ENCODE measurements at places on chromosomes 16 and 17.

DNA sequence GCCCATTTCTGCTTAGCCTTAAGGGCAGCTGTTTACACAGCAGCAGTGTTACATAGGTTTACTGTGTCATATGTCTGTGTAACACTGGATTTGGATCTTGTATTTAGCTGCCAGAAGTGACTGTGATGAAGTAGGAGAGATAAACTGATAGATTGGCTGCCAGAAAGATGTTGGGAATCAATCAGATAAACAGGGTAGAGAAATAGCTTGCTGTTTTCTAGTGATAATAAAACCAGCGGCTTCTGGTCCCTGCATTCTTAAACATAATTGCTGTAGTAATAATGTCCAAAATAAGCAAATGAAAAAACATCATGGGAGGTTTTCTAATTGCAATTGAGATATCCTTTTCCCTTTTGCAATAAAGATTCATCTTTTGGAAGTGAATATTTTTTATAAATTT lies 68.7 kb downstream of the AATF start:
- DNase-seq, result no peak

DNA sequence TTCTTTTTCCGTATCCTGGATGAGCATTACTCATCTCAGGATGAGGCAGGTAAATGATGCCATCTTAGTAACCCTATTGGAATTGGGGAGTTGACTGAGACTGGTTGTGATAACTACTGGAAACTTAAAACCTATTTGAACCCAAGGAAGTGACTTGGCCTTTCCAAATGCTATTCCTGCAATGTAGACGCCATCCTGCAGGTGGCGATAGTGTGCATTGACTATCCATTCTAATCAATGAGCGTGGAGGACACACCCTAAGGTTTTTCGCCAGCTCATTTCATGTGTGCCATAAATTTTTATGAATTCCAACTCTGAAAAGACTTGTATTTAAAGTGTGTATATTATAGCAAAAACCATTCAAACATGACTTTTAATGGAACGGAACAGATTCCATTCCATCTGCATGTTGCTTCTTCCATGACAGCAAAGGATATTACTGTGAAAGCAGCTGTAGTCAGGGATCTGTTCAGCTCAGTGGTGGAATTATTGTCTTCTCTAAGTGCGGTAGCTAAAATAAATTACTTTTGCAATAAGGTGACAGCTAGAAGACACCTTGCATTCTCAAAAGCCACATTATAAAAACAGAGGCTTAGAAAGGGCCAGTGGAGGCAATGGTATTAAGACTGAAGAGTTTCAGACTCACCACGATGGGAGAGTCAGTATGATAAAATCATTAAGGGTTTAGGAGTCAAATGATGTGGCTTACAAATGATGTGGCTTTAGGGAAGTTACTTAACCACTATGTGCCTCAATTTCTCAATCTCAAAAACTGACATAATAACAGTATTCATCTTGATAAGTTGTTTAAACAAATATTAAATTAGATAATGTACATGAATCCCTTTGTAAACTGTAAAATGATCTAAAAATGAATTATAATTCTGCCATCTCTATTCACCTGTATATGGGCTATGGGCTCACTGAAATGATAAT lies 55.5 kb downstream of the SYT17 start:
- no peak for DNase-seq

DNA sequence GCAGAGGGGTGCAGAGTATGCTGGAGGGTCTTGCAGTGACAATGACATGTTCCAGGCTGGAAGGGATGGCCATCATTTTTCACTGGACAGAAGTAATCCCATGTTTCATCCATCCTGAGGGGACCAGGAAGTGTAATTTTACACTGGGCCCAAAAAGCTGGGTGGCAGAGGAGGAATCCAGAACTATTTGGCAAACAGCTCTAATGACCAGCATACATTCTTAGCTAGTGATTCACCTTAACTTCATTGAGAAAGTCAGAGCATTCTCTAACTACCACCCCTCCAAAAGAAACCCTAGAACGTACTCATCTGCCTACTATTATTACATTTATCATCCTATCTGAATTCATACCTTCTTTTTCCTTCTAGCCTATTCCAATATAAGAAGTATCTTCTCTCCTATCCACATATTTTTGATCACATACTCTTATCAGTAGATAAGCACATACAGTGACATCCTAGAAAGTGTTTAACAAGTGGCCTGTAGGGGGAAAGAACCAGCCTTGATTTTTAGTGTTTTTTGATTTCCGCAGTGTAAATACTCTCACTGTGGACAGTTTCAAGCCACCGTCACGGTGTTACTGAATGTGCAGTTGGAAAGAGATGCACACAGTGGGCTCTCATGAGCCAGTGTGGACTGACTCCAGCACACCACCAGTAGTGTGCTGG lies 118.1 kb downstream of the FTO start:
- no peak for DNase-seq

- no peak for DNase-seq
Observed at GRCh38 chr17:74839990-74840852, 19.5 kb downstream of the GRIN2C start.

GRCh38 chr16:68696514-68696913 lies 40.6 kb upstream of the CDH1 start:
- no peak for DNase-seq

DNA sequence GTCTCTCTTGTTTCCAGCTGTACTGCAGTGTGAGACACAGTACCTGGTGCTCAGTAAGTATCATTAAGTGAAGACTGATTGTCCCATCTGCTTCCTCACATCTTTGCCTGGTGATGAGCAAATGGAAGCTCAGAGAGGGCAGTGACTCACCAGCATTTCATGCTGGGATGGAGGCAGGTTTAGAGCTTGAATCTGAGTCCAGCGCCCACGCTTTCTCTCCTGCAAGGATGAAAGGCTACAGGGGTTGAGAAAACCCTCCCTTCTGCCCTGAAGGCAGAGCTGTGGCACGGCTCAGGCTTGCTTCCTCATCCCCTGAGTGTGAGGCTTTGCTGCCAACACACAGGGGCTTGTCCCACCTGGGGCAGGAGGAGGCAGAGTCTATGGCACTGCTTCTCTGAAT lies 1.5 kb upstream of the RNF112 start:
- DNase-seq, result no peak

- no peak for DNase-seq
Observed at GRCh38 chr16:66211651-66212050, 154.8 kb upstream of the CDH5 start.

GRCh38 chr17:4490109-4490591 lies 8.5 kb upstream of the SPNS2 start:
- no peak for DNase-seq

GRCh38 chr16:11140466-11140865 lies 115.5 kb downstream of the SOCS1 start:
- no peak for DNase-seq

DNA sequence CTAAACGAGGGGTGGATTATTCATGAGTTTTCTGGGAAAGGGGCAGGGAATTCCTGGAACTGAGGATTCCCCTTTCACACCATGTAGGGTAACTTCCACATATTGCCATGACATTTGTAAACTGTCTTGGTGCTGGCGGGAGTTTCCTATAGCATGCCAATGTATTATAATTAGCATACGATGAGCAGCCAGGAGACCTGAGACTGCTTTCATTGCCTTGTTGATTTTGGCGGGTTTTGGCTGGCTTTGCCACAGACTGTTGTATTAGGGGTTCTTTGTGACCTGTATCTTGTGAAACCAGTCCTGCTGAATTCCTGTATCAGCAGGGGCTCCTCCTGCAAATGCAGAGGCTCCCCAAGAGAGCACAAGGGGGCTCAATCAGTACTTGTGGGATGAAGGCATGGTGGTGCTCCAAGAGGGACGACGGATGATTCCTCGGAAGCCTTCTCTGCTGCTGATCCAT lies 104.4 kb upstream of the CACNG5 start:
- DNase-seq, result no peak

GRCh38 chr17:32852811-32853210 lies 24.1 kb downstream of the MYO1D start:
- no peak for DNase-seq

GRCh38 chr17:18257268-18257981 lies 1.1 kb downstream of the FLII start:
- DNase-seq, result no peak

DNA sequence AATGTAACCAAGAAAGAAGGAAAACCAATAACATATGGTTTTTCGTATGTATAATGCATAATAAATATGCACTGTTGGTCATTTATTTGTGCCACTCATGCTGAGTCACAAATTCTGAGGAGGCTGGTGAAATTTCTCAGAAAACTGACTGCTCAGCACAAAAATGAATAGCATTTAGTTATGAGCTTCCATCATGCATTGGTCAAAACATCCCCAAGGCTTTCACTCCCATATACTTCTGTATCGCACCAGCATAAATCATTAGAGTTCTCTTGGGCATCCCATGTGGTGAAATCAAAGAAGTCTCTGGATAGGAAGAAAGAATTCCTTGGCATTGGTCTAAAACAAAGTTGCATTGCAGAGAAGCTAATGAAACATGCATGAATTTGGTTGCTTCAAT lies 785.6 kb upstream of the CDH8 start:
- no peak for DNase-seq

GRCh38 chr17:4220655-4221054 lies 43.1 kb downstream of the ANKFY1 start:
- no peak for DNase-seq

DNA sequence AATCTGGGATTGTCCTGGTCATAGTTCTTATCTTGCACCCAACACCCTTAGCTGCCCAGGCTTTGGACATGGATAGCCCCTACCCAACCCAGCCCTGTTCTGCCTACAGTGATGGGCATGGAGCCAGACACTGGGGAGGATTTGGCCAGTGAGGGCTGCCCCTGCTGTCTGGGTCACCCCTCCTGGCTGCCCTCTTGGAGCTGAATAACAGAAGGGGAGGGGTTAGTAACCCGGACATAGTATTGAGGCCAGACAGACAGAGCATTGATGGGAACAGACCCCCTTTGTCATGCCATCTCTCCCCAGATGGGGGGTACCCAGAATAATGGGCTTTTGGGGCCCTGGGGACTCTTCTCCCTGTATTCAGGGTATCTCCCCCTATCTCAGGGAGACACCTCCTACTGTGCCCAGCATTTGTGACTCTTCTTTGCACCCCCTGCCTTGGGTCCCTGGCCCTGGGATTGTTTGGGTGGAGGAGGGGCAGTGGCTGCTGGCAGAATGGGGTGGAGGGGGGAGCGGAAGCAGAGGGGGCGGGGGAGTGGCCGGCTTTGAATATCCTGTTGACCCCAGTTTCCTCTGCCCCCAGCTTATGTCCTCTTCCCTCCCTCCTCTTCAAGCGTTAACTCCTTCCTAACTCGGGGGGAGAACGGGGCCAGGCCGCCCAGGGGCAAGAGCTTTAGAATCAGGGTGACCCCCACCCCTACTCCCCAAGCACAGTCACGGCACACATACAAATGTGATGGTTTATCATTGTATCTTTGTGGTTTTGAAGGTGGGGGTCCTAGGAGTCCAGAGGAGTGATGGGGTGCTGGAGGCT lies 17.0 kb downstream of the GJD3 start:
- no peak for DNase-seq

DNA sequence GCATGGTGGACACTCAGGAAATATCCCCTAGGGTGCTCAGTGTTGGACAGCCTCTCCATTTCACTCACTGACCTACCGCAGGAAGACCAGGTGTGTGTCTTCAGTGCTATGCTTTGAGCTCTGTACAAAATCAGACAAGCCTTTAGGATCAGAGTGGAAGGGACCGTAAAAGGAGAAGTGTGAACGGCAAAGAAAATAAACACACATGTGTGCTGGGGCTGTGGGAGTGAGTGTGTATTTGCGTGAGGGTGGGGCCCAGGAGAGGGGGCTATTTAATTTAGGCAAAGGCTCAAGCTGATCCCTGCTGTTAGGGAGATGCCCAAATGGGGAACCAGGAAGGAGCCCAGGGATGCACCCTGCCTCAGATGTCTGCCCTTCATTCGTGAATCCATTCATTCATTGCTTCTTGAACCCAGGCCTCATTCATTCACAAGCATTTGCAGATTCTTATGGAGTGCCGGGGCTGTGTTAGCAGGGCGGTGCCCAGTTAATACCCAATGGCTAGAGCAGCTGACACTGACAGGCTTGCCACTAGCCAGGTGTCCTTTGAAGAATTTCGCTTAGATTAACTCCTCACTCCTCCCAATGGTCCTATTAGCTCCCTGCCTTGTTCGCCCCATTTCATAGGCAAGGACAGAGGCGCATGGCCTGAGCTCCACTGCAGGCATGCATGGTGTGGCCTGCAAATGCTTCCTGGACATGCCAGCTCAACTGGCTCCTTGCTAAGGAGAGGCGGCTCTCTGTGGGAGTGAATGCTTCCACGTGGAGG lies 296.7 kb upstream of the FOXF1 start:
- no peak for DNase-seq

DNA sequence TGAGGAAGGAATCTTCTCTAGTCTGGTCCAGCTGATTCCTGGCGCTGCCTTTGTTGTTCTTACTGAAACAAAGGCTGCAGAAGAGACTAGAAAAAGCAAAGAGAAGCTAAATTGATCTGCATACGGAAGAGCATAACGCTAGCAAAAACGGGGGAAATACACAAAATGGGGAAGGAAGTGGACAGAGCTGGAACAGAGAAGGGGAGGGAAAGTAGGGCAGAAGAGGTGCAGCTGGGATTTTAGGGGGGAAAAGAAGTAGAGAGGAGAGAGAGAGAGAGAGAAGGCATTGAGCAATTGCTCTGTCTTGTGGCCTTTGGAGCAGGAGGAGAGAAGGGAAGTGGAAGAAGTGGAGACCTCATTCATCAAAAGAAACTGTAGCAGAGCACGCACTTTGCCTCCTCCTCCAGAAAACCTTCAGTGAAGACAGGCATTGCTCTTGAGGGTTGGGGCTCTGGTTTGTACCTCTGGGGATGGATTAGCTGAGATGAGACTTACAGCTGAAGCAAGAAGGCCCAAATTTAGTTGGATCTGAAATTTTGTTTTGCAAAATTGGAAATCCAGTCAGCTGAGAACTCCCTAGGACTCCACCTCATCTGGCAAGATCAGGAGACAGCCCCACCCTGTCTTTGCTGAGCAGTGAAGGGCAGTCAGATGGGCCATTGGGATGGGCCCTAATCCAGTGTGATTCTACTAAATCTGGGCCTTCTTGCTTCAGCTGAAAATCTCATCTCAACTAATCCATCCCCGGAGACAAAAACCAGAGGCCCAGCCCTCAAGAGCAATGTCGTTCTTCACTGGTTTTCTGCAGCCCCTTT lies 55.8 kb downstream of the CDRT4 start:
- DNase-seq, result no peak

- DNase-seq, result no peak
Observed at GRCh38 chr17:5416901-5417300, 2.6 kb downstream of the NUP88 start.

DNA sequence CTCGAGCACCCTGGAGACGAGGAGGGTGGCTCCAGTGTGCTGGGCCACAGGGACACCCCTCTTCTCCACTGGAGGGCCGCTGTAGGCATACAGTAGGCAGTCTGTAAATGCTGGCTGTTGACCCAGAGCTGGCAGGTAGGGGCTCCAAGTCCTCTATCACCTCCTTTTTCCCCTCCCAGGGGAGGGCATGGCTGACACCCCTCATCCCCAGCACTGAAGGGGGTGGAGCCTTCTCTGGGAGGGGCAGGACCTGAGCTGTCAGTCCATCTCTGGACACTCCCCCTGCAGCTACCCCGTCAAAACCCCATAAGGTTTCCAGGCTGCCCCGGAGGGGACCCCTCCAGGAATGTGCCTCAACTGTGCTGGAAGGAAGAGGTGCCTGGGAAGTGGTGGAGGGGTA lies 2.4 kb downstream of the KCNJ12 start:
- no peak for DNase-seq
